Smooth muscle cell of bladder (primary cell): ENCODE measurements at places on chromosomes 11 and 22. TPM values are rescaled to one million over a fixed set of nuclear protein-coding genes. Genes with fewer than 3 reads are reported as not detected.

Gene STIM1
- total RNA-seq, result 26.7 and 40.2 TPM in 2 replicates

Gene WNT7B
- total RNA-seq, result not detected in 2 replicates

Gene SUSD2
- 2.8 and 3.7 TPM in 2 replicates for total RNA-seq

Gene GCAT
- total RNA-seq, result 33.9 and 40.1 TPM in 2 replicates

Gene CHRM1
- total RNA-seq, result not detected in 2 replicates
